ENCODE measurements at places on chromosomes 2 and 18.

GRCh38 chr2:237165405-237166276 is 80.0 kb downstream of the COPS8 start:
- no peak for DNase-seq

GRCh38 chr2:161355983-161356382 is 47.8 kb downstream of the PSMD14 start:
- no peak for DNase-seq

GRCh38 chr18:31204833-31205232 is 42.2 kb upstream of the DSC1 start:
- DNase-seq, result no peak

GRCh38 chr2:237669628-237670392 is 42.4 kb downstream of the LRRFIP1 start:
- no peak for DNase-seq

GRCh38 chr18:48914581-48915251 is 36.0 kb downstream of the SMAD7 start:
- no peak for DNase-seq

DNA sequence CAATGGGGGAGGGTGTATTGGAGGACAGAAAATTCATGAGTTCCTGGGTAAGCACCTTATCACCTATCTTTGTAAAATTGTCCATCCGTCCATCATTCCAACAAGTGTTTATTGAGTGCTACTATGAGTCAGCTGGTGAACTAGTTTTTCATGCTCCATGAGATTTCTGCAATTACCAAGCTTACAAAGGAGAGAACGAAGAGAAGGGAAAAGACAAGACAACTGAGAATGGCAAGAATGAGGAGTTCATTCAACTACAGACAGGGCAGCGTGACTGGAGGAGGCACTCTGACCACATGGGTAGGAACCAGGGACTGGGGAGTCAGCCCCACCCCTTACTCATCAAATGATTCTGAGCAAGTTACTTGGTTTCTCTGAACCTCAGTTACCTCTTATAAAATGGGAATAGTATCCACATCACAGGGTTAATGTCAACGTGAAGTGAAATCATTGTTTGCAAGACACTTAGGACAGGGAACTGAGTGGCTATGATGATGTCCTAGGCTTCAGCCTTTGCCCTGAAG is 18.6 kb upstream of the TXNDC2 start:
- DNase-seq, result no peak

- DNase-seq, result no peak
These were observed 92.2 kb downstream of the C1QL2 start for GRCh38 chr2:119066272-119066804.

GRCh38 chr2:168993538-168993937 is 37.6 kb downstream of the ABCB11 start:
- no peak for DNase-seq

DNA sequence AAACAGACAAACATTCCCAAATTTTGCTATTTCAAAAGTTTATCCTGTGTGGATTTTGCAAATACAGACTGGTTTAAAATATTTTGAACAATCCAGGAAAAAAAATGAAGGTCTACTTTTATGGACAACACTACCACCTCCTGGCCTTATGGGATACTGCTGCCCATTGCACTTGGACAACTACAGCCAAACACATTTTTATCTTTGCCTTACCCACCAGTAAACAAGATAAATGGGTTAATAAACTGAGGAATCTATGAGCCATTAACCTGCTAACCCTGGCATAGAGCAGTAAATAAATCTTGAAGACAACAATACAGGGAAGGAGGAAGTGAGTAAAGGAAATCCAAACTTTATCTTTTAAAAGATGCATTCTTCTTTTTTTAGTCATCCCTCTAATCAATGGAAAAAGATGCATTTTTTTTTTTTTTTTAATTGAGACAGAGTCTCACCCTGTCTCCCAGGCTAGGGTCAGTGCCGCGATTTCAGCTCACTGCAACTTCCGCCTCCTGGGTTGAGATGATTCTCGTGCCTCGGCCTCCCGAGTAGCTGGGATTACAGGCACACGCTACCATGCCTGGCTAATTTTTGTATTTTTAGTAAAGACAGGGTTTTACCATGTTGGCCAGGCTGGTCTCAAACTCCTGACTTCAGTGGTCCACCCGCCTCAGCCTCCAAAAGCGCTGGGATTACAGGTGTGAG is 2.1 kb upstream of the SPIRE1 start:
- peak; percentile 35 for DNase-seq

DNA sequence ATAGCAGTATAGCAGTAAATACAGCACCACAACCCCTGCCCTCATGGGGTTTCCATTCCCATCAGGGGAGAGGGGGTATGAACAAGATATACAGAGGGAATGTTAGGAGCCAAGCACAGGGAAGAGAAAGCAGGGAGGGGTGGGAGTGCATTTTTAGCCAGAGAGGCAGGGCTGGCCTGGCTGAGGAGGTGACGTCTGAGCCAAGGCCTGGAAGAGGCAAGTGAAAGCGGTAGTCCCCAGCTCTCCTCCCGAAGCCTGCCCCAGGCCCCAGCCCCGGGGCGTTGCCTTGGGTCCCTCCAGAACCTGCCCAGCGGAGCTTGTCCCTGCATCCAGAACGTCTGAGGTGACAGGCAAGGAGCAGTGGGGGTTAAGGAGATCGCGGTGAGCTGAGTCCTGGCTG is 45.1 kb upstream of the FOSL2 start:
- DNase-seq, result no peak

GRCh38 chr2:1910592-1911246 is 166.4 kb upstream of the PXDN start:
- DNase-seq, result peak; percentile 58

DNA sequence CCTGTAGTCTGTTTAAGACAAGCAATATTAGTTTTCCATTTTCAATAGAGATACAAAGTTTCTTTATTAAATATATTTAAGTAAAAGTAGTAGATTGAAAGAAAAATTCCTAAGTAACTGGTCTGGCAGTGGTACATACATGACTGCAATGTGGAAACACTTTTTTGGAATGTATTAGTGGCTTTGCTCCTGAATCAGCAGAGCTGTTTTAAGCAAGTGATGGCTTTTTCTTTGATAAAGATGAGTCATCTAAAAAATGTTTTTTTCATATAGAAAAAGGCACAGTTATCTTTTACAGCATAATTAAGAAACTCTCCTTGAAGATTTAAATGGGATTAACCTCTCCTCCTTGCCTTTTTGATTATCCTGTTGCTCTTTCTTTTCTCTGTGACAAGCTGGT is 34.9 kb downstream of the KDM3A start:
- DNase-seq, result no peak

DNA sequence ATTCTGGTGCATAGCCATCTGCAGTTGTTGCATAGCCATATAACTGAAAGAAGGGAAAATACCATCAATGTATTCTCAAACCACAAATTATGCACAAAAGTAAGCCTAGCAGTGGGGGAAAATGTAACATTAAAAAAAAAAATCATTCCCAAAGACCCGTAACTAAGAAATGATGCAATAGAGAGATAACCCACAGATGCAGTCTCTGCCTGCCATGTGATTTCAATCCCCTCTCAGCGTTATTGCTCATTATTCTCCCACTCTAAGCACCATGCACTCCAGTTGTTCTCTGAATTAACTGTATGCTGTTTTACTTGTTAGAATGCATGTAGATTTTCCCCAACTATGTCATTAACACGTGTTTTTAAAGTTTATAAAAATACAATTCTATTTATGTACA is 14.1 kb downstream of the DSC1 start:
- no peak for DNase-seq

GRCh38 chr2:117341690-117342089 is 472.8 kb upstream of the DDX18 start:
- DNase-seq, result no peak
